ENCODE measurements at places on chromosomes 3 and 15.
A peak's percentile ranks its signal among the peaks of the same experiment; 100 is the strongest.

- no peak for DNase-seq
Measured at GRCh38 chr3:141216975-141217374, 14.7 kb upstream of the PXYLP1 start.

DNA sequence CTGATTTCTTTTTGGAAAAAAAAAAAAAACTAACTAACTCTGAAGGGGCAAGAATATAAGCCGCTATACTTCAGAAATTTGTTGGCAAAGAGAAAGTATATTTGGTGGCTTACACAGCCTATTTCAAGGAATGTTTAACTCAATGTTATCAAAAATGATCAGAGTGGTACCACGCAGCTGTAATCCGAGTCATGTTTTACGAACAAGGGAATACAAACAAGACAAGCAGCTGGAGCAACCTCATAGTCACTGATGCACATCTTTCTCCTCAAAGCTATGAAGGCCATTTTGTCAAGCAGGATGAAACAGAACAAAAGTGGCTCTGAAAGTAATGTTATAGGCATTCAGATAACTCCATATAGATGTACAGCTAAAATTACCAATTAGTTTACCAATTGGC, 81.2 kb downstream of the SCAPER start:
- no peak for DNase-seq

DNA sequence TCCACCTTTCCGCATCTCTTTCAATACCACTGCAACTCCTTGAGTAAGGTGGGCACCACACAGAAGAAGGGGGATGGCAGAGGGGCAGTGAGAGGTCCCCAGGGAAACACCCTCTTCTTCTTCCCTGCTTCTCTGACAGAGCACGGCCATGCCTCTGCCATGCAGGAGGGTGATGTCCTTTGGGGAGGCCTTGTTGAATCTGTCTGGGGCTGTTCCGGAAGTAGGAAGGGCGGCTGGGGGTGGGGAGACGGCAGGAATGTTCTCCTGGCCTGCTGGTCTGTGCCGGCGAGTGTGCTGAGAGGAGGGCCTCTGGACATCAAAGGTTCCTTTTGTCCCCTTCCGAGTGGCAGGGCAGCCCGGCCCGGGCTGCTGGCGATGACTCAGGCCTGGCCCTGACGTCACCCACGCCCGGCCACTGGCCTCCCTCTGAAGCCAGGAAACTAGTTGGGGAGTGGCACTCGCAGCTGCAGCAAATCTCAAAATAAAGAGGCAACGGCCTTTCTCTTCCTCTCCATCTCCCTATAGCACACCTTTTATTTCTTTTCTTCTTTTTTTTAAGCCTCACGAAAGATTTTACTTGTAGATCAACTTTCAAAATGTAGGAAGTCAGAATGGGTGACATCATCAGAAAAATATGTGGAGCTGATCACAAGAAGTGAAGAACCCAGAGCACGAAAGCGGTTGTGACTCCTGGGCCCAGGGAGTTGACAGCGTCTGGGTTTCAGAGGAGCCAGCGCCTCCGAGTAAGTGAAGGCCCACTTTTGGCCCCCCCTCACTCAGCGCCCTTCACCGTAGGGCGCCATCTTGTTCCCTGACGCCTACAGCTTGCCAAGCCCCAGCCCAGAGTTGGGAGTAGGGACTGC, at the start of gene ZBTB38:
TSS of gene ZBTB38 (plus strand) at position 443 of the 863 bp plus-strand sequence. CDS start 73,885 bp downstream, outside the sequence.
- DNase-seq: peak; percentile 41

DNA sequence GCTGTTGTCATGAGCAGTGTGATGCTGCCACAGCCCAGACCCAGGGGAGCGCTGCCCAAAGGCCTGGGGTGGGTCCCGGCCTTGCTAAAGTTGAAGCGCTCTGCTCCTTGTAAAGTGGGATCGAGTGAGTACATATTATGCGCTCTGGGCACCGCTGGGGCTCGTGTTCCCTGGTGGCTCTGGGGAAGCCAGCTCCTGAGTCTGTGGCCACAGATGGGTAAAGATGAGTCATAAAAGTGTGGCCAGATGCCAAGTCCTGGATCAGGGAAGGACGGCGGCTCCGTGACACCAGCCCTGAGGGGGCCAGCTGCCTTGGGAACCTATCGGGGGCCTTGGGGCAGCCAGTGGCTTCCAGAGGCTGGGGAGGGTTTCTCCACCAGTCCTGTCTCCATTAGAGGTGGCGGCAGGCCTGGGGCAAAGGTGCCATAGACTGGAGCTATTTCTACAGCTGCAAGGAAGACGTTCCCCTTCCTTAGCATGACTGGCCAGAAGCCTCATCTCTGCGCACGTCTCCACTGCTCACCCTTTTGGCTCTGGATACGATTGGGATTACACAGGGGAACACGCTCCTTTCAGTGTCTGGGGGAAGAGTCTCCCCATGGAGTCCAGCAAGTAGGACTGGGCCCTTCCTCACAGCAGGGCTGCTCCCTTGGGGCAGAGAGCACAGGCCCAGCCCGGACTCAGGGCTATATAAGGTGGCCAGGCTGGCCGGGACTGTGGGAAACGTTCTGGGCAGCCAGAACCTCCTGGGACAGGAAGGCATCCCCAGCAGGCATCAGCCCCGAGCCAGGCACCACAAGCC, 1.2 kb upstream of the ITIH4 start:
- DNase-seq: peak; percentile 38

DNA sequence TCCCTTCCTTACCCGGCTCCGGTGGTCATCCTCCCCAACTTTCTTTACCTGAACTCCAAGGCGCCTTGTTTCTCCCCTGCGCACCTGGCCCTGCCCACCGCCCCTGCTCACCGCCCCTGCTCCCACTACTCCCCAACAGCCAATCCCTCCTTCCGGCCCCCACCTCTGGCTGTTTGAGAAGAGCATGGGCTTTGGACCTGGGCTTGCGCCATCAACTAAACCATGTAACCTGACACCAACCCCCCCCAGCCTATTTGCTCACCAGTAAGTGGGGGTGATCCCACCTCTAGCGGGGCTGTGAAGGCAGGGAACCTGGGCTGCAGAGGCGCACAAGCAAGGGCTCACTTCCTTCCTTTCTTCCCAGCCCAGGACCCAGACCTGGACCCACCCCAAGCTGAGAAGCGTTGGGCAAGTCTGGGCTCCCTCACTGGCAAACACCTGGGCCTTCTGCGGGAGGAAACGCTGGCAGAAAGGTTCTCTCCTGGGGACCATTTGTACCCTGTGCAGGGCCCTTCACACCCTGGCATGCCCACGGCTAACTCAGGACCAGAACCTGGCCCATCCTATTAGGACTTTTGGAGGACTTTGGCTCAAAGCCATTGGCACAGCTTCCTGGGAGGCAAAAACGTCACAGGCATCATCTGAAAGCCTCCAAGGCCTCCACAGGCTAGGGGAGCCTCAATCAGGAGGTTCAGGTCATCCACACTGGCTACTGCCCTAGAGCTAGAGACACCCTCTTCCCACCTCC, at the start of gene PLXNB1:
TSS of gene PLXNB1 (minus strand) at position 127 of the 748 bp plus-strand sequence. CDS start 5,475 bp downstream, outside the sequence.
- no peak for DNase-seq

DNA sequence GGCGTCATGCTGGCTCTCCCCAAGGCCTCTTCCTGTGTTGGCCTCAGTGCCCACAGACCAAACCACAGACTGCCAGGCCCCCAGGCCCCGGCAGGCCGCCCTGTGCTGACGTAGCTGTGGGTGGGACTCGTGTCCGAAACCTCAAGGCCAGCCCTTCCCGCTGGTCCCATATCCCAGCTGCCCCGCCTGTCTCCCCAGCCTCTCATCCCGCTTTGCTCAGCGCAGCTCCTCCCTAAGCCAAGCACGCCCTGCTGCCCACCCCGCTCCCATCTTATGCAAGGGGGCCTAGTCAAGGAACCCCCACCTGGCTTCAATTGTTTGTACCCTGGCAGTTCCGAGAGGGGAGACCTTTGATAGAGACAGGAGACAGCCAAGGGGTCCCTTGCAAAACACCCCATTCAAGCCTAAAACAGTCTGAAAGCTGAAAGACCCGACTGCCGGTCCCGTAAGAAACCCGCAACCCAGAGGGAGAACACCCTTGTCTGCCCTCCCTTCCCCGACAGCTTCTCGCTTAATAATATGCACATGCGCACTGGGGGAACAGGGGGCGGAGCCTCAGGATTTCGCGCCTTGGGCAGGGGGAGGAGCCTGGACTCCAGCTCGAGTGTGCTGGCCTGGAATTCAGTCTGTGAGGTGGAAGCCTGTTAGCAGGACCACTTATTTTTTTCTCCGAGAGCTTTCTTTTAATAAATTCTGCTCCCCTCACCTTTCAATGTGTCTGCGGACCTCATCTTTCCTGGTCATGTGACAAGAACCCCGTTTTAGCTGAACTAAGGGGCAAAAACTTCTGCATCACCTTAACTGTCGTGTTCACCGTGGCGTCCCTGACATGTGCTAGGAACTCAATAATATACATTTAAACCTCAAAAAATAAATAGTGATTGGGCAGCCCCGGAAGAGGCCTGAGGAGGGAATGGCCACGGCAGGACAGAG, 17.2 kb downstream of the TNFAIP8L3 start:
- DNase-seq: peak; percentile 89
